ENCODE measurements at places on chromosomes 11 and 22. TPM values are rescaled to one million over a fixed set of nuclear protein-coding genes. Genes with fewer than 3 reads are reported as not detected.

GRCh38 chr11:64844330-64845128, at the start of gene CDC42BPG:
Gene CDC42BPG, minus strand, starts transcription at chr11:64844653. Its CDS starts 84 bp downstream, at chr11:64844569.
- peak; percentile 91 for DNase-seq

GRCh38 chr11:85875505-85875904, 20.3 kb downstream of the CCDC83 start:
- DNase-seq: peak; percentile 8

GRCh38 chr11:38884145-38884865, 2286.3 kb upstream of the RAG2 start:
- DNase-seq: no peak

GRCh38 chr11:923691-924405, 1.8 kb upstream of the AP2A2 start:
- DNase-seq: no peak

GRCh38 chr11:131288521-131289091, 81.8 kb upstream of the NTM start:
- DNase-seq: no peak

- DNase-seq: no peak
These were observed 20.5 kb upstream of the FSHB start for GRCh38 chr11:30210357-30210756.

DNA sequence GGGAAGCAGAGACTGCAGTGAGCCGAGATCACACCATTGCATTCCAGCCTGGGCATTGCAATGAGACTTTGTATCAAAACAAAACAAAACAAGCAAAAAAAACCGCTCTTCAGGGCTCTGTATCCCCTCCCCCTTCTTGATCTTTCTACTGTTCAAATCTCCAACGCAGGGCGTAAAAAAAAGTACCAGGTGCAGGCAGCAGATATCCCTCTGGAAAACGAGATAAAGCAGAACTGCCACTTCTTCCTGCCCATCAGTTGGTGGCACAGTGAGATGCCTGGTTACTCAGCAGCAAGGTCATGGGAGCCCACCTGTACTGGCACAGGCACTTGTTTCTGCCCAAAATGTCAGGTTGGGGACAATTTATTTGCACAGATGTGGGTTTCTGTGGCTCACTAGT, 11.2 kb downstream of the CCS start:
- DNase-seq: no peak

GRCh38 chr11:67179892-67180490, 60.9 kb downstream of the KDM2A start:
- DNase-seq: no peak

DNA sequence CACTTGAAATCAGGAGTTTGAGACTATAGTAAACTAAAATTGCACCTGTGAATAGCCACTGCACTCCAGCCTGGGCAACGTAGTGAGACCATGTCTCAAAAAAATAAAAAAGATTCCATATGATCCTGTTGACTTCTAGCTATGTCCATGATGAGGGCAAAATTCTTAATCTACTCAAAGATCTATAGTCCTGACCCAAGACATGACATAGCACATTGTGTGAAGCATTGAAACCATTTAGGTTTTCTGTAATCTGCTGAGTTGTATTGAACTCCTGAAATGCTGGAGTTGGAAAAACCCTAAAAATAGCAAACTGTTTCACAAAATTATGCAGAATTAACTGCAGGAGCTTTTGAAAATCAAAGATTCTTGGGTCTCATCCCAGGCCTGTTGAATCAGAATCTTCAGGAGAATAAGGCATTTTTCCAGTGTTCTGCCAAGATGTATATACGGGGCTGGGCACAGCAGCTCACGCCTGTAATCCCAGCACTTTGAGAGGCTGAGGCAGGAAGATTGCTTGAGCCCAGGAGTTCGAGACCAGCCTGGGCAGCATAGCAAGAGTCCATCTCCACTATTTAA, 29.8 kb upstream of the LDHA start:
- DNase-seq: no peak

- DNase-seq: no peak
These were observed 831 bp downstream of the CHST1 start for GRCh38 chr11:45664376-45665205.

DNA sequence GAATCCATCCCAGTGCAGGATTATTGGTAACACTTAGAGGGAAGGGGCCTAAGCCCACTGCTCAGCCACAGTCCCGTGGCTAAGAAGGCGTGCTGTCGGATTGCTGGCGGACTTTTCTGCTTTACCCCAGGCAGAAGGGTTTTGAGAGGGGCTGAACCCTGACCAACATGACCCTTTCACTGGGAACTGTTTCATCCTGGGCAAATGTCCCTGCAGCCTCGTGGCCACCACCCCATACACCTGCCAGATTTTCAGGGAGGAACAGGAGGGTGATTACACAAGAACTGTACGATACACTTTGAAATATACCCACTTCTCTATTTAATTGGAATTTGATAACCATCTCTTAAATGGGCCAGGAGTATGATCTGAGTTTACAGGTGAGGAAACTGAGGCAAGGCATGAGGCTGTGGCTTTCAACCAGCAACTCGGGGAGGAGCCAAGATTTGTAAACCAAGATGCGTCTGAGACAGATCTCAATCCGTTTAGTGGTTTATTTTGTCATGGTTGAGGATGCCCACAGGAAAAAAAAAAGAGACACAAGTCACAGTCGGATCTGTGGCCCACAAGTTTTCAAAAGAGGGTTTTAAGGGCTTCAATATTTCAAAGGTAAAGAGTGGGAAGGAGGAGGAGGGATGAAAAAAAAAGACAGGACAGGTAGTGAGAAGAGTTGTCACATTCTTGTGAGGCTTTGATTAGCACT, 6.1 kb upstream of the APOL3 start:
- peak; percentile 80 for DNase-seq

DNA sequence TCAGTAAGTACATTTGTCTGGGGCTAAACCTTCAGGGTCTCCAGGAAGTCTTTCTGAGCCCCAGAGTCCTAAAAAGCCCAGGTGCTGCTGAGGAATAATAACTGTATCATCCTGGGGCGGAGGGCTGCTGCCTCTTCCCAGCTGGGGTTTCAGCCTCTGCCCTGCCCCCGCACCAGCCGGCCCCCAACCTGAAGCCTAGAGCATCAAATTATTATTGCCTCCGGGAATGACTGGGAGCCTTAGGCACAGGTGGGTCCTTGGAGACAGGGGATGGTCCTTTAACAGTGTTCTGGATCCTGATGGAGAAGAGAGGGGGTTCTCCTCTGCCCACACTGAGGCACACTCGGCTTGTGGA, 64.4 kb downstream of the BCR start:
- DNase-seq: no peak

GRCh38 chr11:69481393-69481844, at the start of gene LINC01488:
Gene LINC01488, plus strand, starts transcription at chr11:69481663.
- no peak for DNase-seq

GRCh38 chr11:100575860-100576717, 111.0 kb upstream of the ARHGAP42 start:
- peak; percentile 60 for DNase-seq

- DNase-seq: no peak
These were observed 538.1 kb downstream of the SOX6 start for GRCh38 chr11:15818132-15818842.

DNA sequence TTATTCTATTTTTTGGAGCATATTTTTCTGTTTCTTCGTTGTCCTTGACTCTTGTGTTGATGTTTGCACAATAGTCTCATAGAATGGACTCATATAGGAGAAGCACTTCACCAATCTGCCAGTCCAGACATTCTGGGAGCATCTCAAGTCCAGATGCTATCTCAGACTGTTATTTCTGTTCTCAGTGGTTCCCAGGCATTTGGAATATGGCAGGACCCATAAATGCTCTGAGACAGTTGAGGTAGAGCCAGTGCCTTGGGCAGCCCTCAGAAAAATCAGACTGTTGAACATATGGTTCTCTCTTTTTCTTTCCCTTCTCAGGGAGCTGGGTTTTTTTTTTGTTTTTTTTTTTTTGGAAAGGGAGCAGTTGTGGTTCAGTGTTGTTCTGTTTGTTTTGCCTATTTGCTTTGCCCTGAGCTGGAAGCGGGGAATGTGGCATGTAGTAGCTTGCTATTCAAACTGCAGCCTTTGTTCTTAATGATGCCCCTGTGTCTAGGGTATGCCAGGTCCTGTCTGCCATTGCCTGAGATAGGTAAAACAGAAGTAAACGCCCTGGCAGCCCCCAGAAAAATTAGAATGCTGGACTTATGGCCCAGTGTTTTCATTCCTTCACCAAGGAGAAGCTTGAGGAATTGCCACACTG, 3.7 kb upstream of the MS4A2 start:
- DNase-seq: no peak

DNA sequence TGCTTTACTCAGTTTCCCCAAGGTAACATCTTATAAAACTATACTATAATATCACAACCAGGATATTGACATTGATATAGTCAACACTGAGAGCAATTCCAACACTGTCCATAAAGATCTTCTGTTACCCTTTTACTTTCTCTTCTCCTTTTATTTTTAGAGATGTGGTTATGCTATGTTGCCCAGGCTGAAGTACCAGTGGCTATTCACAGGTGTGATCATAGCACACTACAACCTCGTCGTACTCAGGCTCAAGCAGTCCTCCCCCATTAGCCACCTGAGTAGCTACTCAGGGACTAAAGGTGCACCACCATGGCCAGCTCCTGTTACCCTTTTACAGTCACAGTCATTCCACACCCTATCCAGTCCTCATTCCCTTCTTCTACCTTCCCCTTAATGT, 119.7 kb downstream of the CWF19L2 start:
- no peak for DNase-seq

DNA sequence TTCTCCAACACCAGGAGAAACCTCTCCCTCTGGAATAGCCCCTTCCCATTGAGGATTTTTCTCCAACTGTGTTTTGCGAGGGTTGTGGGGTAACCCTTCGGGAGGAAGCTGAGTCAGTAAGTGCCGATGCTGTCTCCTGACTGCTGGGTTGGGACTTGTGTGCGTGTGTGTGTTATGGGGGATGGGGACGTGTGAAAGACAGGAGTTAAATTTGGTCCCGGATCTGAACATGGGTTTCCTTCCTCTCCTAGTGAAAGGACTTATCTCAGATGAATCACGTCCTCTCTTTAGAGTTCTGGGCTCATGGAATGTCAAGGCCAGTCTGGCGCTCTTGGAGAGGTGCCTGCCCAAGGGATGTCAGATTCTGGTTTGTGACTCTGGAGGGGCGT, 33.3 kb downstream of the KIAA1671 start:
- peak; percentile 71 for DNase-seq

CLMP gene
- 0.12 TPM for total RNA-seq

AMBRA1 gene
- 27.7 TPM for total RNA-seq

KCNQ1OT1 gene
- 0.59 TPM for total RNA-seq

OR8B3 gene
- total RNA-seq: not detected

DBX1 gene
- not detected for total RNA-seq

TSGA10IP gene
- total RNA-seq: not detected

RGL4 gene
- 6.9 TPM for total RNA-seq

BACE1-AS gene
- 5.5 TPM for total RNA-seq

SLC22A8 gene
- not detected for total RNA-seq

PGA5 gene
- total RNA-seq: not detected

MUC2 gene
- not detected for total RNA-seq

B3GAT1 gene
- 0.28 TPM for total RNA-seq
